Hematopoietic multipotent progenitor cell treated with erythropoietin and hydrocortisone succinate and interleukin-3 and kit ligand, for 15 days (in vitro differentiated cells): ENCODE measurements at places on chromosomes 11 and 22.
A peak's percentile ranks its signal among the peaks of the same experiment; 100 is the strongest.

DNA sequence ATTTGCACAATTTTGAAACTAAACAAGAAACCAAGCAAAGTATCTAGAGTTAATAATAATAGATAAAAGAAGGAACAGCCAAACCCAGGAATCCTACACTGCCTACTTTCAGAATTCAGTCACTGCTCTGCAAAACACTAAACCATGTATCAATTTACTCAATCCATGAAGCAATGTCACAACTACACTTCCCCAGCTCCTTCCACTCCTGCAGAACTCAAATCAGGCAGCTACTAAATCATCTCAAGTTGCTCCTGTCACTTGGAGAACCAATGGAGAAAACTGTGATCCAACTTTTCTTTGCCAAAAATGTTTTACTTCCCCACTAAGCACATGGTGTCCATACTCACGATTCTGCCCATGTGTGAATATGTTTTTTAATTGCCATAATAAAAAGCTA is 24.9 kb upstream of the C11orf58 start:
- no peak for DNase-seq

- DNase-seq = no peak
Measured at GRCh38 chr11:13210424-13210823, 67.2 kb upstream of the BMAL1 start.

DNA sequence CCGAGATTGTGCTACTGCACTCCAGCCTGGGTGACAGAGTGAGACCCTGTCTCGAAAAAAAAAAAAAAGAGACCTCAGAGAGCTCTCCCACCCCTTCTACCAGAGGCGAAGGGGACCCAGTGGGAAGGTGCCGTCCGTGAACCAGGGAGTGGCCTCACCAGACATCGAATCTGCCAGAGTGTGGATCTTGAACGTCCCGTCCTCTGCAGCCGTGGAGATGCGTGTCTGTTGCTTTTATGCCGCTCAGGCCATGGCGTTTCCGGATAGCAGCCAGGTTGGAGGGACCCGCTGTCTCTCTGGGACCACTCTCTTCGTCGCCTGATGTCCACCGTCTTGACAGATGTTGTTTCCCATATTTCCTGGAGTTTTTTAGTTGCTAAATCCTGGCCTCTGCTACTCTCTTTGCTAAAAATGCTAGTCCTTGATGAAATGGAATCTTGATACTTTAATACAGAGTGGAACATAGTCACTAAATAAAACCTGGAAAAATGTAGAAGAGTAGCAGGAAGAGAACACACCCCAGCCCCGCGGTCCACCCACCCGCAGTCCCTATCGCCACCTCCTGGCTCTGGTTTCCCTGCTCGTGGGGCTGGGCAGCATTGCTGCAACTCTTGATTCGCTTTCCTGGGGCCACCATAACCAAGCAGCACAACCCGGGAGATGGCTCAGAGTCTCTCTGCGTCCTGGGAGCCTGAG is 12.0 kb upstream of the MUC6 start:
- DNase-seq = no peak

DNA sequence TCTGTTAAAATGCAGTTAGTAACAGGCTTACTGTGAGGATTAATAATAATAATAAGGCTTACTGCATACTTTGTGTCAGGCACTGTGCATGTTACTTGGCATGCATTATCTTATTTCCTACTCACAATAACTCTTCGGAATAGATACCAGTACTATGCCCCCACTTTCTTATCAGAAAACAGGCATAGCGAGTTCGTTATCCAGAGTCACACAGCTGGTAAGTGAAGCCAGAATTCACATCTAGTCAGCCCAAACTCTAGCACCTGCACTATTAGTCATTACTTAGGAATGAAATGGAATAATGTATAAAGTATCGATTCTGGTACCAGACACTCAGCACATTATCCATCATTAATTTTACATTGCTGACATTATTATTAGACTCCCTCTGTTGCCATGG is 155.7 kb upstream of the BLID start:
- DNase-seq = no peak

GRCh38 chr11:97290464-97291041 is 900.7 kb downstream of the JRKL start:
- DNase-seq = no peak

GRCh38 chr11:115169251-115169650 is 335.0 kb downstream of the CADM1 start:
- no peak for DNase-seq

DNA sequence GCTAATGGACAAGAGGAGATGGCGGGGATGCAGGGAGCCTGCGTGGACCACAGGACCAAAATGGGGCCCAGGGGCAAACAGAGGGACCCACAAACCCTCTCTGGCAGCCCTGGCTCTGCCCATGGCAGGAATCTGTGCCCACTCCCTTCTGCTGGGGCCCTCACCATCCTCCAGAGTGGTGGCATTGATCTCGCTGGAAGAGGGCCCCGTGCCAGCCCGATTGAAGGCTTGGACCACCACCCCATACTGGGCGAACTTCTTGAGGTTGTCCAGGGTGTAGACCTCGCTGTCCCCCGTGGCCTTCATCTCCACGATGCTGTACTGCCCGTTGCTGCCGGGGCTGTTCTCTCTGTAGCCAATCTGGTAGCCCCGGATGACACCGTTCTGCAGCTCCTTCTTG is 137.1 kb downstream of the CEP164 start:
- DNase-seq = no peak

GRCh38 chr11:78714539-78714938 is 139.9 kb upstream of the NARS2 start:
- no peak for DNase-seq

GRCh38 chr11:75078233-75078632 is 18.4 kb downstream of the OR2AT4 start:
- DNase-seq = no peak

DNA sequence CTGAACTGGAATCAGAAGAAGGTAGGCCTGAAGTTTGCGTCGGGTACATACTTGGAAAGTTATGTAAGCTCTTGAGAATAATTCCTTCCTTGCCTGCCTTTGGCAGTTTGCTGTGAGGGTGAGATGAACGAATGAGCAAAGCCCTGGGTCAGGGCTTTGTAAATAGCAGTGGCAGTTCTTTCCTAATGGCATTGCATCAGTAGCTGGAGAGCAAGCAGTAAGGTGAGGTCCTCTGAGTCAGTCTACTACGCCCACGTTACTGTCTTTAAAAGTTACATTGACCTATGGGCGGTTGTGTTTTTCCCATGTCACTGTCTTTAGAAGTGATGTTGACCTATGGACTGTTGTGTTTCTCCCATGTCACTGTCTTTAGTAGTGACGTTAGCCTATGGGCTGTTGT is 179.1 kb upstream of the E2F8 start:
- no peak for DNase-seq

GRCh38 chr11:64571050-64571409 is 20.0 kb upstream of the SLC22A12 start:
- DNase-seq = no peak

- DNase-seq = no peak
Measured at GRCh38 chr11:68796801-68797200, 44.9 kb downstream of the CPT1A start.

DNA sequence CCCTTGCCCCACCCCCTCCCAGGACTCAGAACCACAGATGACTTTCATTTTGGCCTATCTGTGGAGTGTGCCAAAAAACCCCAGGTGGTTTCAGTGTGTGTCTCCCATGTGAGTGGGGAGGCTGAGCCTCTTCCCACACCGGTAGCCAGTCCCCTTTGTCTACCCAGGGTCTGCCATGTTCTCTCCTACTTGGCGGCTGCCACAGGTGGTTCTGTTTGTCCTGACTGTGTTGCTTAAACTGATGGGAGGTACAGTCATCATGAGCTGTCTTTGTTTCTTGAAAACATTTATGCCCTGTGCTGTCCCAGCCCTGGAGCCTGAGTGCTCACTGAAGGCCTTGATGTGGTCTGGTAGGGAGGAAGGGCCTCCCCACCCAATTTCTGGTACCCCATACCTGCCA is 39.7 kb upstream of the SUSD2 start:
- no peak for DNase-seq

GRCh38 chr11:112588252-112588694 is 327.6 kb upstream of the PLET1 start:
- DNase-seq = peak; percentile 58

- no peak for DNase-seq
Measured at GRCh38 chr11:3197044-3197695, 21.4 kb downstream of the MRGPRG start.

DNA sequence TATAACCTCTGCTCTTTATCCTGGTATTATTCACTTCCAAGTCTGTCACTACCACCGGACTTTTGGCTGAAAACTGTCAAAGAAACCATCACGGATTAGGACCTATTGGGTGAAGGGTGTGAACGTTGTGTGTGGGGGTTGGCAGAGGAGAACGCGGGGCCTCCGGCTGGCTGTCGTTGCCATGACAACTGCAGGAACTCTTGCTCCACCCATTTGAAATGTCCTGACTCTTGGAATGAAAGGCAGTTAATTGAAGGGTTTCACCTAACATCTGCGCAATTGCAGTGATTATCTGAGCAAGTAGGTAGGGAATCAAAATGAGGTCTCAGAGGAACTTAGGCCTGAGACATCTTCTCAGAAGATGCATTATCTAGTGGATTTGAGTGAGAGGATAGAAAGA is 60.9 kb upstream of the CLMP start:
- DNase-seq = no peak

GRCh38 chr22:38697425-38698089 is 3.2 kb downstream of the JOSD1 start:
- peak; percentile 71 for DNase-seq

- DNase-seq = no peak
Measured at GRCh38 chr22:45469281-45470073, 33.2 kb upstream of the FBLN1 start.

DNA sequence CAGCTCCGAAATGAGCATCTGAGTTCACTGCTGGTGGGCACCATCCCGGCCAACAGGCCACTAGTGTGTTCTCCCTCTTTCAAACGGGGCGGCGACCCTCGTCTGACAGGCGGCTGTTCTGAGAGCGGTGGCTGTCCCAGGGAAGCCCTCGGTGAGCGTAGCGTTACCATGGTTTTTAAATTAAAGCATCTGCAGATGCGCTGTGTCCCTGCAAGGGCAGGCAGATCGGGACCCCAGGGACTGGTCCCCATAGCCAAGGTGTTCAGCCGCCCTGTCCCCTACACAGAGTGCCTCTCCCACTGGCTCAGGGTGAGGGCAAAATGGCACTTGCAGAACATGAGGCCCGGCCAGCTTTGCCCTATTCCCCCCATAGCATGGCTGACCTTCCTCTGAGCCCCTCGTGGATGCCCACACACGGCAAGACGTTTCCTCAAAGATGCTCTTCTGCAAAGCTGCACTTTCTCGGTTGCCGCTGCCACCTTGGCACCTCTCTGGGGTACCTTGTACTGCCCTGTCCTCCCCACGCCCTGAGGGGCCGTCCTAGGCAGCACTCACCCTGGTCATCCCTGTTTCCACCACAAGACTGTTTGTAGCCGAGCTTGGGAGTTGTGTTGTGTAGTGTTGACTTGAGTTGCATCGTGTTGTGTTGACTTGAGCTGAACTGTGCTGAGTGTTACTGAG is 51.9 kb upstream of the KCNQ1OT1 start:
- no peak for DNase-seq

DNA sequence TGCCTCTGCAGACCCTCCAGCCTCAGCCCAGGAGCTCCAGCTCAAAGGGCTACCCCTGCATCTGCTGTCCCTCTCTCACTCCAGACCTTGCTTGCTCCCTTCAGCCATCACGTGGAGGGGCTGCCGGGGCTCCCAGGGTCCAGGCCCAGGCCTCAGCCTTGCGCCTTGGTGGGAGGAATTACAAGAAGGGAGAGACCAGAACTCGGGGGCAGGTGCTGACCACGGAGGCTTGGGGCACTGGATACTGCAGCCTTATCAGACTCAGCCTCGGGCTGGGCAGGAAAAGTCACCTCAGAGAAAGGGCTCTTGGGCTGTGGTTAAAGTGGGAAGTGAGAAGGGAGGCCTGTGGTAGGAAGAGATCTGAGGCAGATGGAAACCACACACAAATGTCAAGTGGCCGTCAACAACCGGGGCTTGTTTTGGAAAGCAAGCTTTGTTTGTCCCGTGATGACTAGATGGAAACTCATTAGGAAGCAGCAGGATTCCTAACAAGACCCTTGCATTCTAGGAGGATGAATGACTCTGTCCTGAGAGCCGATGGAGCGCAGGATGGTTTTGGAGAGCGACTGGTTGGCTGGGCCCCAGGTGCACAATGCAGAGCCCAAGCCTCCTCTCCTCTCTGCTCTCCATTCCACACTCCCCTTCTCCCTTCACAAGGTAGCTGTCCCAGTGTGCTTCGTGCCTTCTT is 1321.7 kb downstream of the TBC1D22A start:
- no peak for DNase-seq
